Central memory CD4-positive, alpha-beta T cell (primary cell): ENCODE measurements at places on chromosomes 3 and 15.

DNA sequence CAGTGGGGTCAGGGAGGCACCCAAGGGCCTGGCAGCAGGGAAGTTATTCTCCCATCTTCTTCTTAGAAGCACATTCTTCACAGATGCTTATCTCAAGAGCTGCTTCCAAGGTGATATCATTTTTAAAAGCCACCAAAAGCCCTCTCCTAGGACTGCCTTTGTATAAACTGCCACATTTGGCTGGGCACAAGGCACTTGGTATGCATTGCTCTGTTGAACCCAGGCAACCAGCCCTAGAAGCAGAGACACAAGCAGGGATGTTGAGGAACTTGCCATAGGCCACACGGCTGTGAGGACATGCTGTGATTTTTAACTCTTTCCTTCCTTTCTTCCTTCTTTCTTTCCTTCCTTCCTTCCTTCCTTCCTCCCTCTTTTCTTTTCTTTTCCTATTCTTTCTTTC, 7.4 kb upstream of the SLC6A1 start:
- DNase-seq, result no peak

GRCh38 chr3:102750322-102750721, 315.5 kb downstream of the ZPLD1 start:
- DNase-seq, result no peak

DNA sequence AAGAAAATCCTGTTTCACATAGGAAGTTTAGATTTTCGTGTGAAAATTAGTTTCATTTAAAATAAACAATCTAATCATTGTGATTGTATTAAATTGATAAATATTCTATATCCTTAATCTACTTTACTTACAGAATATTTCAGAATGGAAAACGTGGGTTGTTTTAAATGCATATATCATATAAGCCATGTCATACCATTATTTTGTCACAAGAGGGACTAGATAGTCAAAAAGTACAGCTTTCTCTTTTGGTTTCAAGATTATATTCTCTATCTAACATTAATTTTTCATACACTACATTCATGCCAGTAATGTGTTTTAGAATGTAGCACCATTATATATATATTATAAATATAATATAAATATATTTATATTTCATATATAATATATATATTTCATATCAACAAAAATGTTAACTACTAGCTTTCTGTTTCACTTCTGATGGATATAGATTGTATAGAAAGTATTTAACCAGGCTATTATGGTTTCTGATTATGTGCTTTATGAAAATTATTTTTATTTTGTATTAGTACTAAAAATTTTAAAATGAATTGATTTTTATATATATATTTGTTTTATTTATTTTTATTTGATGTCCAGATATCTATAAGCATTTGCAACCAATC, 45.3 kb downstream of the OSTN start:
- no peak for DNase-seq

- peak; percentile 82 for DNase-seq
Observed at GRCh38 chr15:50353251-50353974, 1.6 kb downstream of the GABPB1 start.

GRCh38 chr15:40064231-40064894, 25.4 kb upstream of the SRP14 start:
- no peak for DNase-seq

GRCh38 chr15:74573987-74574386, 33.0 kb downstream of the ARID3B start:
- no peak for DNase-seq

DNA sequence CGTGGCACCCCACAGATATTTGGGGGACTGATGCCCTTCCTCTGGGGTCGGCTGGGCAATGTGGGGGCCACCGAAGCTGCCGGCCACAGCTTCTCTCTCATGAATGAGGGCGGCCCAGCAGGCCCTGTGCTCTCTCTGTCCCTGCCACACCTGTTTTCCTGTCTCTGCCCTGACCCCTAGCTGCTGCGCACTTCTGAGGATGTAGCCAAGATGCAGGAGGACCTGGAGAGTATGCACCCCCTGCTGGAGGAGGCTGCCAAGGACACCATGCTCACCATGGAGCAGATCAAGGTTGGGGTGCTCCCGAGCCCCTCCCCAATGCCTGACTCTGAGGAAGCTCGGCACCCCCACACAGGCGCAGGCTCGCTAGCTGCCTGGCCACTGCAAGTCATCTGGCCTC, 59.7 kb downstream of the SEMA3G start:
- DNase-seq, result no peak

DNA sequence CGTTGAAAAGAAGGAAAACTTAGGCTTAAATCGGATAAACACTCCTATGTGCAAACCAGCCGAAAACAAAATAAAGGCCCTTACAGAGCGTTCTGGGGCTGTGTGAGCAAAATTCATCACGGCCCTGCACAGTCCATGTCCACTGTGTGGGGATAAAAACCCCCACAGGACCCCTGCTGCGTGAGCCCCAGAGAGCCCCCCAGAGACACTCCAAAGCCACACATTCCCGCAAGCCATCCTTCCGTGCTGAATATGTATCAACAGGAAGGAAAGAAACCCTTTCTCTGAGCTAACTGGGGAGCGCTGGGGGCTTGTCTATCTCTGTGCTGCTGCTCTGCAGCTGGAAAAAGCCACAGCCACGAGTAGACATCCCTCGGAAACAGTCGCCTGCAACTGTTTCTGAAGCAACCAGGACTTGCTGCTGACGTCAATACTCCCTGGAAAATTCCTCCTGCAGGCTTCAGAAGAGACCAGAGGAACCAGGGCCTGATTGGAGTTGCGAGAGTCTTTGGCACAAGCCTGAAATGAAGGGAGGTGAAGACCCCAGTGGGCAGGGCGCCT, 72.7 kb downstream of the NUP210 start:
- no peak for DNase-seq

GRCh38 chr3:41213588-41213987, 14.3 kb downstream of the CTNNB1 start:
- DNase-seq, result no peak

GRCh38 chr15:86231864-86232721, 152.4 kb downstream of the AGBL1 start:
- DNase-seq, result peak; percentile 2

- no peak for DNase-seq
Observed at GRCh38 chr3:167497903-167498302, 24.1 kb upstream of the SERPINI2 start.

DNA sequence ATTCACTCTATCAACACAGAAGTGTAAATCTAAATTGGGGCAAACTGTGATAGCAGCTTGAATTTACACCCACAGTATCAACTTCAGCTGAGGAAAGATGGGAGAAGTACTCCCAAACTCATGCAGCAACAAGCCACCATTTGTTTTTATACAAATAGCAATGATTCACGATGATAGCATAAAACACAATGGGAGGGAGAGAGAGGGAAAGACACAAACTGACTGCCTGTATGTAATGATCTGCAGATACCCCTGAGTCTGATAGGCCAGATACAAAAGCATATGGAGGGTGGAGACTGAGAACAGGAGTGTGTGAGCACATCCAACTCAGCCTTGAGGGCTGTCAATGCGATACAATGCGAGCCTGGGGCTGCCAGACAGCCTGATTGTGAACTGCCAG, 79.2 kb downstream of the CNTN3 start:
- no peak for DNase-seq

GRCh38 chr3:146313031-146313745, 62.3 kb upstream of the PLSCR4 start:
- no peak for DNase-seq

DNA sequence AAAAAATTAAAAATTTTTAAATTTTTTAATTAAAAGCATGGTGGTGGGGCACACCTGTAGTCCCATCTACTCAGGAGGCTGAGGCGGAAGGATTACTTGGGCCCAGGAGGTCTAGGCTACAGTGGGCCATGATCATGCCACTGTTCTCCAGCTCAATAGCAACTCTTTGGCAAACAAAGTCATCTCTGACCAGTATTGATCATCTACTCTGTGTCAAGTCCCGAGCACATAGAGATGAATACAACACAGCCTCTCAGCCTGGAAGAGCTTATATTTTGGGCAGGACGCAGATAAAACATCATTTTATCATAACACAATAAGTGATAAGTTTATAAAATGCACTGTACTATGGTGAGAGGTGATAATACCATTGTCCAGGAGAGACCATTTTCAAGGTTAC, 281.6 kb upstream of the GADL1 start:
- no peak for DNase-seq

DNA sequence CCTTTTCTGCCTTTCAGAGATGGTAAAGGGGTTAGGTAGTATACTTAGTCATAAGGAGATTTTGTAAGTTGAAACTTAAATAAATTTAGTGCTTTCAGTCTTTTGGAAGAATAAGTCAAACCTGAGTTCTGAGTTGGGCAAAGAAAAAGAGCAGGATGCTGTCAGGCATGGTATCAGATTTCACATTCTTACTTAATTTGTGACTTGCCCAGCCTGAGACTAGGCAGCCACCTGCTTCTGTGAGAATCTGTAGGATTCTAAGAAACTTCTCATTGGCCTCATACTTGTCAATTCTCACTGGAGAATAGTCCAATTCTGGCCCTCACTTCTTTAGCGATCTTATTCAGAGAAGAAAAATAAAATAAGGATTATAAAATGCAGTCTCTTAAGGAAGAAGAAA, 577.5 kb downstream of the DIPK2A start:
- DNase-seq, result no peak

DNA sequence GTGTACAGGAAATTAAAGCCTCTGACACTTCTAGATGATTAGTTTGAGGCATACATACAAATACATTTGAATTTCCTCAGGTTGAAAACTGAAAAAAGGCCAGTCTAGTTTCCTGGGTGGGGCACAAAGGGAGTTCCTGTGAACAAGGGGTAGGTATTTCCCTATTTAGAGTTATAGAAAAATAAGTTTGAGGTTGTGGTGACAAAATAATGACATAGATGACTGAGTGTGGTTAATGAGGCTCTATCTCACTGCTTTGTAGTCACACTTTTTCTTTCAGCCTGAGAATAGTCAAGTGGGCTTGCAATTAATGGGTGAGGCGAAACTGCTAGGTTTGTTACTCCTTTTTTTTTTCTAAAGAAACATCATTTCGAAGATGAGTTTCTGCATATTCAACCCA, 4.3 kb downstream of the SLCO3A1 start:
- DNase-seq, result peak; percentile 91

DNA sequence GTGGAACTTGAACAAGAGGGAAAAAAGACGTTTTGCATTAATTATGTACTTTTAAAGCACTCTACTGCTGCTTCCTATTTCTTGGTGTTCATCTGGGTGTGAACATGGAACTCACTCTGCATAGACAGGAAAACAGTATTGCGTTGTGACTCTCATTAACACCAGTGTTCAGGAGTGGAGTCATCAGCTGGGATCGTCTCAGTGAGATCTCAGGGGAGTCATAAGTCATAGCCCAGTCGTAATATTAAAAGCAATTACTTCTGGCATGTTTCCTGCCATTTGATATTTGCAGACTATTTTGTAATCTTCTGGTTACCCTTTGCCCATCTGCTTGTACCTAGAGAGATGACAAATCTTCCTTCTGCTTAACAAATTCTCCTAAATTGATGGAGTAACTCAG, 462.0 kb upstream of the ATP11B start:
- no peak for DNase-seq

DNA sequence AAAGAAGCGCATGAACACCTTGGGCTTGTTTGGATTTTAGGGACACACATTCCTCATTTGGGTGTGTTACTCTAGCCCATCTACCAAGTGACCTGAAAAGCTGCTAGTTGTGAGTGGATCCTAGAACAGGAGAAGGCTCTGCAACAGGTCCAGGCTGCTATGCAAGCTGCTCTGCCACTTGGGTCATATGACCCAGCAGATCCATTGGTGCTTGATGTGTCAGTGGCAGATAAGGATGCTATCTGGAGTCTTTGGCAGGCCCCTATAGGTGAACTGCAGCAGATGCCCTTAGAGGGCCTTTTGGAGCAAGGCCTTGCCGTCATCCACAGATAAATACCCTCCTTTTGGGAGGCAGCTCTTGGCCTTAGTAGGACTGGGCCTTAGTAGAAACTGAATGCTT, 53.2 kb downstream of the PAQR5 start:
- no peak for DNase-seq

DNA sequence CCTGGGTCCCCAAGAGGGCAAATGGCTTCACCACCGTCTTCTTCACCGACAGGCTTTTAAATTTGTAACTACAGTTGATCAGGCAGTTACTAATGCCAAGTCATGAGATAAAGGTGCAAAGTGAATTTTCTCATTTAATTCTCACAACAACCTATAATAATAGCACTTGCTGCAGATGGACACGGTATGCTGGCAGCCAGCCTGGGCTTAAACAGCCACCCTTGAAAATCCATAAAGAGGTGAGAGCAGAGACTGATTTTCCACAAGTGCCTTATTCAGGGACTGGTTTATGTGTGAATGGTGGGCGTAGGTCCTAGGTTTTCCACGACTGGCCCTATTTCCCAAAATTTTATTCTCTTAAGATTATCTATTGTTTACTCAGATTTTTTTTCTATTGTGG, 117.8 kb downstream of the RAB11A start:
- DNase-seq, result no peak

- DNase-seq, result peak; percentile 39
Observed at GRCh38 chr3:27639271-27639670, 82.9 kb downstream of the EOMES start.

- DNase-seq, result no peak
Observed at GRCh38 chr15:97903971-97904572, 56.4 kb upstream of the ARRDC4 start.

- DNase-seq, result peak; percentile 92
Observed at GRCh38 chr15:64894395-64895056, 17.2 kb upstream of the ANKDD1A start.

GRCh38 chr3:172808969-172809546, 58.5 kb downstream of the ECT2 start:
- DNase-seq, result peak; percentile 3

DNA sequence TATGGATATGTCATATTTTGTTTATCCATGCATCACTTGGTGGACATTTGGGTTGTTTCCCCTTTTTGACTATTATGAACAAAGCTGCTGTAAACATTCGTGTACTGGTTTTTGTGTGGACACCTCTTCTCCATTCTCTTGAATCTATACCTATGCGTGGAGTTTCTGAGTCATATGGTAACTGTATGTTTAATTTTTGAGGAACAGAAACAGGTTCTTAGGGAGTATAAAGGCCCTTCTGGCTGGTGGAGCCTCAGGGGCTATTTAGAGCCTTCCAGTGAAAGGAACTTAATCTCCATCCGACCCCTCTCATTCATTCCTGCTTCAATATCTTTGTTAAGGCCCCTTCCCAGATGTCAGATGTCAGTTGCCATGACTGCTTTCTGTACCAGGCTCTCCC, 14.1 kb upstream of the CTXND1 start:
- no peak for DNase-seq

DNA sequence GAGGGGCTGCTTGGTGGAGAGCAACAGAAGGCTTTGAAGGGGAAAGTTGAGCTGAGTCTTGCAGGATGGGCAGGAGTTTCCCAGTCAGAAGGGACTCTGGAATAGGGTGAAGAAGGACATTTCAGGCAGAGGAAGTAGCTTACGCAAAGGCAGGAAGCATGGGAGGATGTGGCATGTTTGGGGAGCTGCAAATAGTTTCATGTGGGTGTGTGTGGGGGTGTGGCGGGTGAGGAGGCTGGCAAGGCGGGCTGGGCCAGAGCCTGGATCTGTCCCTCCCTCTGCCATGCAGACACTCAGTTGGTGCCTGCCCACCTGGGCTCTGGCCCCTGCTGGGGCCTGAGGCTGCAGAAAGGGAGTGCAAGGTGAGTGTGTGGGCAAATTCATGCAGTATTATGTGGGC, 10.4 kb downstream of the TEX264 start:
- DNase-seq, result peak; percentile 69
